ENCODE measurements at places on chromosomes 11 and 22.

- no peak for DNase-seq
These were observed 274.9 kb upstream of the ZC3H12C start for GRCh38 chr11:109818290-109818689.

- no peak for DNase-seq
These were observed 440 bp upstream of the SLC25A45 start for GRCh38 chr11:65382804-65383368.

GRCh38 chr22:20569059-20570058, 61.9 kb downstream of the MED15 start:
- peak; percentile 56 for DNase-seq

GRCh38 chr11:104306862-104307474, 143.0 kb upstream of the PDGFD start:
- no peak for DNase-seq

- no peak for DNase-seq
These were observed 2.4 kb downstream of the ZC3H12C start for GRCh38 chr11:110095554-110095953.

DNA sequence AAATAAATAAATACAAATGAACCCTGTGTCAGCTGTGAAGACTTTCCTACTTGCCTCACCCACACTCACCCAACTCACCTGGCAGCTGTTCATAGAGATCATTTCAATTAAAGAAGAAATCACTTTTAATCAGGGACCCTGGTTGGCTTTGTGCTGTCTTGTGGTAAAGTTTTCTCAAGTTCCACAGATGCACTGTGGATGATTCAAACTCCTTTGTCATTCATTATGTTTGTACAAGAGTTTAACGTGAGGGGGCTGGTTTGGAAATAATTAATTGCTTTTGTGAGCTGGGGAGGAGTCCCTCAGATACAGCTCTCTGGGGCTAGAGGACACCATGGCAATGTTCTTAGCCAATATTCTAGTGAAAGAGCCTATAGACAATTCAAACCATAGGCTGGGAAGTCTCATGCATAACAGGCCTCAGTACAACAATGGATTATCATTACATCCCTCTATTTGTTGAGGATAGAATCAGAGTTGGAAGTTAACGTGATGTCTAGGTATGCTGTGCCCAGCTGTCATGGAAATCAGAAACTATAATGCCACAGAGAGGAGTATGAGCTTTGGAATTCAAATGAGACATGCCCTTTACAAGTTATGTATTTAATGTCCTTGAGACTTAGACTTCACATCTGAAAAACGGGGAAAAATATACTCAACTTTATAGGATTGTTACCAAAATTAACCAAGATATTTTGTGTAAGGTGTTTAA, 698.5 kb downstream of the KCNA4 start:
- DNase-seq: no peak

DNA sequence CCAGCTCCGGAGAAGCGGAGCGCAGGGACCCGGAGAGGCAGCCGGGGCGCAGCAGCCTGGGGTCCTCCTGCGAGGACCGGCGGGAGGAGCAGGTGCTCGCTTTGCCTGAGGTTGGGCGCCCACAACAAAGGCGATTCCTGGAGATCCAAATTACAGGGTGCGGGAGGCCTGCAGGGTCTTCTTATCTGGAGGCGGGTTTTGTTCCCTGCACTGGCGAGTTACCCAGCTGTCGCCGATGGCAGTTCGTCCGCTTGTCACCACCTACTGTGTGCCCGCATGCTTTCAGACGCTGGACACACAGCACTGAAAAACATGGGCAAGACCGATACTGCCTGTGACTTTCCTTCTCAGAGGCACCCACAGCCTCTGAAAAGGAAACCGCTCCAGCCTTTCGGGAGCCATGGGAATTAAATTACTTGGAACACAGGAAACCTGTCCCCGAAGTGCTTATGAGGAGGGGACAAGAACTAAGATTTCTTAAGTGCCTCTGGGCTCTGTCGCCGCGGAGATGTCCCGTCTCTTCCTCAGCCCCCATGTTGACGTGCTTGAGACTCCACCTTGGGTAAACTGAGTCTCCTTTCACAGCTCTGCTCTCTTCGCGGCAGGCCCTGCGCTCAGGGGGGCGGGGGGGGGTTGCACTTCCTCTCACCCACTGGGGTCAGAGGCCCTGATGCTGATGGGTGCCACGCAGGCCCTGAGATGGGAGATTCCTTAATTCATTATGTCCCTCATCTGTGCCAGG, 1.3 kb upstream of the ZFTA start:
- DNase-seq: no peak

DNA sequence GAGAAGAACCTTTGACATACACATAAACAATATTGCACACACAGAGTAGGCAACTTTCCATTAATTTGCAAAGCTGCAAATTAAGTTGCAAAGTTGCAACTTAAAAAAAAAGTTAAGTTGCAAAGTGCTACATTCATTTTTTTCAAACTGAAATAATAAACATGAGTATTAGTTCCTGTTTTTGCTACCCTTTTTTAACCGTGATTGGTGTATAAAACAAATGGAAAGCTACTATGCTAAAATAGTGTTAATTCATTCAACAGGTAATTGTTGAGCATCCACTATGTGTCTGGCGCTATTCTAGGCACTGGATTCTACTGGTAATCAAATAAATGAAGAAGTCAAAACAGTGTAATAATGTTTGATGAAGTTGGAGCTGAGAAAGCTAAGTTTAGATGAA, 8.1 kb downstream of the ZFP91 start:
- DNase-seq: no peak

DNA sequence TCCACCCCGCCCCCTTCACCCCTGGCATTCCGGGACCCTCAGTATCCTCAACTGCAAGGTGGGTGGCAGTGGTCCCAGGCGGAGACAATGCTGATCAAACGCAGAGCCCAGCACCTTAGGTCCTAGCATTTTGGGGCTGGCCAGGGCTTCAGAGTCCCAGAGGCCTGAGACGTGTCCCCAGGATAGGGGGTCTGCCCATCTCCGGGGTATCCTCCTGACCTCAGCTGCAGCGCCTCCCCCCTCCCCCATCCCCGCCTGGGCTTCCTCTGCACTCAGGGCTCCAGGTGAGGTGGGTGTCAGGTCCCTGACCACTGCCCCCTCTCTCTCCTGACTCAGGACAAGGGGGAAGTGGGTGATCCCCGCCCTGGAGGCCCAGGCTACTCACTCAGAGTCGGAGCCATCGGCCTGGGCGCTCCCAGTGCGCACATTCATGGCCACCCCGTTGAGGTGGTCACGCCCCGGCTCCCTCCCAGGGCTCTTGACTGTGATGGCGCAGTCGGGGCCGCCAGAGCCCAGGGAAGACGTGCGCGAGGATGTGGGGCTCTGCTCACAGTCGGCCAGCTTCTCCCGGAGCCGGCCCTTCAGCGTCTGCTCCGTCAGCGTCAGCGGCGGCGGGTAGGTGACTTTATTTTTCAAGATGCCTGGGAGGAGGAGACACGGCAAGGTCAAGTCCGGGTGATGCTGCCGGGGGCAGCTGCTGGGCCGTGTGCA, 28.3 kb downstream of the TRMU start:
- DNase-seq: no peak

DNA sequence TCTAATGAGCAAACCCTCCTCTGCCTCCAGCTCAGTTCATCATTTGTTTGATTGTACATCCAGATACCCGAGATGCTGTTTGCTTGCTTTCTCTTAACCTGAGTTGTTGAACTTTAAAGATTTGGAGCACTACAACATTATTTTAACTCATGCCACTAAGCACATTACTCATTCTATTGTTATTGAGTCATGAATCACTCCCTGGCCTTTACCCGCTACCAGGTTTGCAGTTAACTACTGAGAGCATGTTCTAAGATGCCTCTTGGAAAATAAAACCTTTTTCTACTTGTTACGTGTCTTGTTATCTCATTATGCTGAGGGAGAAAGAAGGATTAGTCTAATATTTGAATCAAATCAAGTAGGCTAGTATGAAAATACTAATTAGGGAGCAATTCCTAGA, 720.6 kb upstream of the ANO5 start:
- DNase-seq: no peak

All from activated CD8-positive, alpha-beta memory T cell treated with anti-CD3 and anti-CD28 coated beads for 4 hours (primary cell).